CD8-positive, alpha-beta memory T cell (primary cell): ENCODE measurements at places on chromosomes 16 and 17.

DNA sequence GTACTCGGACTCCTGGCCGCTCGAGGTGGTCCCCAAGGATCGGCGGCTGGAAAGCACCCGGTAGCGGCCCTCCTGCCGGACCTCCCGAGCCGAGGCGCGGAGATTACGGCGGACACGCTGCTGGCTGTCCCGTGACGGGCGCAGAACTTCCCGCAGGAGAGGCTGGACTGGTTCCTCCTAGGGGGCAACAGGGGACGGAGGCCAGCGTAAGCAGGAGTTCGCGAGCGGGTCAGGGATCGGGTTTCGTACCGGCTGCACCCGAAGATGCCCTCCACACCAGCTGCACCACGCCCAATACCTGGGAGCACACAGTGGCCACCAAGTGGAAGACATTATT, 341 bp downstream of the SLC7A6OS start:
- no peak for DNase-seq

GRCh38 chr16:920717-921116, 50.1 kb downstream of the LMF1 start:
- DNase-seq = no peak

- DNase-seq = no peak
These were observed 66.4 kb downstream of the MYH11 start for GRCh38 chr16:15790458-15790857.

DNA sequence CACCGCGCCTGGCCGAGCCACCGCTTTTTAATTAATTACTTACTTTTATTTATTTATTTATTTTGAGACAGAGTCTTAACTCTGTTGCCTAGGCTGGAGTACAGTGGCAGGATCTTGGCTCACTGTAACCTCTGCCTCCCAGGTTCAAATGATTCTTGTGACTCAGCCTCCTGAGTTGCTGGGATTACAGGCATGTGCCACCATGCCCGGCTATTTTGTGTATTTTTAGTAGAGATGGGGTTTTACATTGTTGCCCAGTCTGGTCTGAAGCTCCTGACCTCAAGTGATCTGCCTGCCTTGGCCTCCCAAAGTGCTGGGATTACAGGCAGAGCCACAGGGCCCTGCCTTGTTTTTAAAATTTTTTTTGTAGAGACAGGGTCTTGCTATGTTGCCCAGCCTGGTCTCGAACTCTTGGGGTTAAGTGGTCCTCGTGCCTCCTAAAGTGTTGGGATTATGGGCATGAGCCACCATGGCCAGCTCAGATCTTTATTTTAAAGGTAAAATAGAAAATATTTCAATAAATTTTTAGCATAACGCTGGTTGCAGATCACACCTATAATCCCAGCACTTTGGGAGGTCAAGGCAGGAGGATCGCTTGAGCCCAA, 18.3 kb upstream of the NUDT16L1 start:
- DNase-seq = no peak

DNA sequence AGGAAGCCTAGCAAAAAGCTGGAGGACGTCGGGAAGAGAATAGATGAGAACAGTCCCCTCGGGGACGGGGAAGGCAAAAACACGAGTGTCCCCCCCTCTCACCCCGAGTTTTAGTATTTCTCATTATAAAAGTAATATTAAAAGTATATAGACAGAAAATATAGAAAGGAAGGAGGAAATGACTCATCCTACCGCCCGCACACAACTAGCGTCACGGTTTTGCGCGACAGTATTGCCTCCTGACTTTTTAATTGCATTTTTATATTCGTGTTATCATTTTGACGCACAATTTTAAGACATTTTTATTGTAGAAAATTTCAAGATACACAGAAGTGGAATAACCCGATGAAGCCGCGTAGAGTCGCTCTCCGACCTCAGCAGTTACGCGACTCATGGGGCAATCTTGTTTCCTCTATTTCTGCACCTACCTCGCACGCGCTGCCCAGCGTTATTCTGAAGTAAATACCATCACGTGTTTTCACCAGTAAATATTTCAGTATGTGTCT, 652 bp upstream of the SLC25A19 start:
- DNase-seq = peak; percentile 42

DNA sequence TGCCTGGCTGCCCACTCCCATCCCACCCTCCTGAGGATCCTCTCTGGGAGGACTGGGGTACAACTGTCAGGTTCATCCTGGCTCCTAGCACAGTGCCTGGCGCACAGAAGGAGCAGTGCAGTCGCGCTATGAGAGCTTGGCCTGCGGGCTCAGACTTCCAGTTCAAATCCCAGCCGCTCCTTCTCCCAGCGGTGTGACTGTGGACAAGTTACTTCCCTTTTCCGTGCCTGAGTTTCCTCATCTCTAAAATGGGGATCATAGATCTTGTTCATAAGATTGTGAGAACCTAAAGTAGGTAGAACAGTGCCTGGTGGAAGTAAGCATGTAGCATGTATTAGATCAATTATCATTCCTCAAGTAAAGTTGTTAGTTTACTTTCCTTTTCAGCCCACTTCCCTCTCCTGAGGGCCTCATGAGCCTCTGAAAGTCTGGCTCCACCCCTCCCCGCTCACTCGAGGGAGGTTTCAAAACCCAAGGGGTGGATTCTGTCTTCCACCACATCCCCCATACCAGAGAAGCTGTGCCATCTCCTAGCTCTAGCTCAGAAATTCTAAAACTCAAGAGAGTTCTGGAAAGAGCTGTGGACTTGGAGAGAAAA, 19.9 kb upstream of the COL1A1 start:
- no peak for DNase-seq

GRCh38 chr16:88686062-88686438, 257 bp downstream of the SNAI3 start:
- no peak for DNase-seq

GRCh38 chr16:4218202-4218601, 23.7 kb downstream of the SRL start:
- DNase-seq = no peak

- no peak for DNase-seq
These were observed 634 bp downstream of the SLC2A4 start for GRCh38 chr17:7281953-7282751.

- DNase-seq = no peak
These were observed 1.2 kb downstream of the EPN3 start for GRCh38 chr17:50533720-50534148.

DNA sequence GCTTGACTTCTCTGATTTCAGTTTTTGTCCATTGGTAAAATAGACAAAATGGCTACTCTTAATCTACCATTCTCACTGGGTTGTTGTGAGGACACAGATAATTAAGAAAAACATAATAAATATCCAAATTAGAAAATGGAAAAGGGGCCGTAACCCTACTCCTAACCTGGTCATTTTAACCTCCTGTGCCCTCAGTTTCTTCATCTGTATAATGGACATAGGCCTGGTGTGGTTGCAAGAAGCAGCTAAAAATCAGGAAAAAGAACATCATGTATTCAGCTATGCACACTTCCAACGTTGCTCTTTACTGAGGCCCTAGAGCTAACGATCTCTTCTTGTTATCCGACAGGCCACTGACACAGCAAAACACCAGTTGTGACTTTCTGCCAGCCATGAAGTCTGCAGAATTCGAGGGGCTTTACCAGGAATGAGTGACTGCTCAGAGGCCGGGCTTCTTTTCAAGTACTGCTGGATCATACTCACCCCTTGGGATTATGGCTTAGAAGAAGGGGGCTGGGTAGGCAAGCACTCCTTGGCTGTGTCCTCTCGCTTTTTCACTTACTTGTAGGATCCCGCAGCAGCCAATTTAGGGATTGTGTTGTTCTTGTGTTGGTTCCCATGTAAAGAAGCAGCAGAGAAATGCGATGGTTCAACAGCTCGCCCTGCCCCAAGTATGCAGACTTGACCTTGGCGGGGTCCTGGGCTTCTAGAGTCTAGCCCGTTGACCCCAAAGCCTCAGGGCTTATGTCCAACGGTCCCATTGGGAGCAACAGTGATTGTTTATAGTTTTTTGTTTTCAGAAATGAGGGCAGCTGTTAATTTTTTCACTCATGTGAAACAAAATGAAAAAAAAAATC, 20.9 kb downstream of the LDAF1 start:
- no peak for DNase-seq

GRCh38 chr16:12629271-12629670, 174.4 kb downstream of the CPPED1 start:
- no peak for DNase-seq

DNA sequence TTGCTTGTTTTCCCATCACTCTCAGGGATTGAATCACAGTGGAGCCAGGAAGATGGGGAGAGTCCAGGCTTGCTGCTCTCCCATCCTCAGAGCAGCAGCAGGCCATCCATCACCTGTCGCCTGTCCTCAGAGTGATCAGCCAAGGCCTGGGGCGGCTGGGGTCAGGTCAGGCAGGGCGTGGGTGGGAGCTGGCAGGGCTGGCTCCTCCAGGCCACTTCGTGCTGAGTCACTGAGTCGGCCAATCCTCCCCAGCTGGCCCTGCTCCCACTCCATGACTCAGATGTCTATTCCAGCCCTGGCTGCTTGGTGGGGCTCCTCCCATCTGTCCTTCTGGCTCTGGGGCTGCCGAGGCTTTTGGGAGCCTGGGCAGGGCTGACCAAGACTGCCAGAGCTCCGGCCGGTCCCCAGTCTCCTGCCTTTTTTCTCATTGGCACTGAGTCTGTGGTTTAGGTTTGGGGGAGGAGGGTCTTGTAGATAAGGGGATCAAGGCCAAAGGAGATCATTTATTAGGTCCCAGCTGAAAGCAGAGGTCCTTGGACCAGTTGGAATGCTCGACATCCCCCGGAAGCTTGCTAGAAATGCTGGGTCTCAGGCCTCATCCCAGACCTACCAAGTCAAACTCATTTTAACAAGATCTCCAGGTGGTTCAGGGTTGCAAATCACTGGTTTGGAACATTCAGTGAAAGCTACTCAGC, 72.7 kb downstream of the ABCC1 start:
- no peak for DNase-seq

GRCh38 chr17:68102318-68102758, 66.8 kb downstream of the KPNA2 start:
- peak; percentile 22 for DNase-seq

DNA sequence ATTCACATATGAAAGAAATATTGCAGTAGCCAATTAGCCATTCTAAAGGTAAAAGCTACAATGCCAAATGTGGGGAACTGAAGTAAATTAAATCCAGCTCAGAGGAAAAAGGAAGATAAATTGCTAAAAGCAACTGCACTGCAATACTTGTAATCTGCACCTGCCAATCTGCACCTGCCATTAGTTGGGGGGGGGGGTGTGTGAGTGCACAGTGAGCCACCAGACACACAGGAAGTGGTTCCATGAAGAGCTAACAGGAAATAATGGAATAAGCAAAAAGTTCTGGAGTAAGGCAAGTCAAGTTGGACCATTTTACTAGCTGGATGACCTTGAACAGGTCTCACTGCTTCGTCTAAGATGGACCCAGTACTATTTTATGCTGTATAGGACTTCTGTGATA, 191.8 kb downstream of the PARN start:
- DNase-seq = no peak

DNA sequence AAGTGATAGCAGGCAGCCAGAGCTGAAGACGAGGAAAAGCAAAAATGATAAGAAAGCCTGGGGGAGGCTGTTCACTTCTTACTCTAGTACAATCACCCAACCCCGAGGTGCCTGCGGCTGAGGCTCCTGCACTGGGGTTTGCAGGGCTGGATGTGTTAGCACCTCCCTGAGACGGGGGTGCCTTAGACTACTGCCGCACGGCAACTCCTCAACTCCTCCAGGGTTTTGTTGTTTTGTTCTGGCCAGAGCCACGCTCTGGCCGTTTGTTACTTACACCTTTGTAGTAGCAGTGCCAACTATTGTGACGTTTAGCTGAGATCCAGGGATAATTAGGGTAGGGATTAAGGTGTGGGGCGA, 51.5 kb downstream of the LDHD start:
- DNase-seq = peak; percentile 16

- no peak for DNase-seq
These were observed 31.8 kb downstream of the TOX3 start for GRCh38 chr16:52515068-52515671.

DNA sequence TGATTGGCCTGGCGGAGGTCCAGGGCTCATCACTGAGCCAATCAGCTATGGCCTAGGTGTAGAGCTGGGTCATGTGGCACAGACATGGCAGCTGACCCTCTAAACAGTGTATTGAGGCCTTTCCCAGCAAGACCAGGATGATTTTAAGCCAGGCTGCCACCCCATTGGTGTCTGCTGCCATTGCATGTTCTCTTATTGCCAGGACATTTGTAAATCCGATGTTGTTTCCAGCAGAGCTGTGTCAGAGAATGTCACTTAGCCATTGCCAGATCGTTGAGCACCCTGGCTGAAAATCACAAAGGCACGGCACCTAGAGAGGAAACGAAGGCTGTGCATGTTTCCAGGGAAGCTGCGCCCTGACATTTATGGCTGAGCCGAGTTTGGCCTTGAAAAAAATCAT, 33.4 kb downstream of the RBFOX1 start:
- no peak for DNase-seq

GRCh38 chr17:73506470-73507435, 137.5 kb downstream of the SDK2 start:
- DNase-seq = no peak

GRCh38 chr17:20300436-20300934, 166.9 kb downstream of the LGALS9B start:
- DNase-seq = no peak

DNA sequence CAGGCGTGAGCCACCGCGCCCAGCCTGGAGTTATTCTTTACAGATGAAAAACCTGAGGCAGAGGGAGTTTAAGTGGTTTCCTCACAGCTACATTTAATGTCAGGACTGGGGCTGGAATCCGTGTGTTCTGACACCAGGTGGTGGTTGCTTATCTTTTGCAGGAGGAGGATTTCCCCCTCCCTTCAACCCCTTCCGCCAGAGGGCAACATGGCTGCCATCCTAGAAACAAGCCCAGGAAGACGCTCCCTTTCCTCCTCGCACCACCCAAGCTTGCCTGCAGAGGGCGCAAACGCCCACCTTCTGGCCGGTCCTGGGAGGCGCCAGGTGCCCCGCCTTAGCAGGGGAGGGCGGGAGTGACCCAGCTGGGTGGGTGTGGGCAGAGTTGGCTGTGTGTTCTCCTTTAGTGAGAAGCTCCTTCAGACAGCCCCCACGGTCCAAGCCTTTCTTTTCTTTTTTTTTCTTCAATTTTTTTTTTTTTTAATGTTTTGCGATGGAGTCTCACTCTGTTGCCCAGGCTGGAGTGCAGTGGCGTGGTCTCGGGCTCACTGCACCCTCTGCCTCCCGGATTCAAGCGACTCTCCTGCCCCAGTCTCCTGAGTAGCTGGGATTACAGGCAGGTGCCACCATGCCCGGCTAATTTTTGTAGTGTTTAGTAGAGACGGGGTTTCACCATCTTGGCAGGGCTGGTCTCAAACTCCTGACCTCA, 9.9 kb upstream of the RAP1GAP2 start:
- peak; percentile 87 for DNase-seq
